ENCODE measurements at places on chromosomes 3 and 15.
A peak's percentile ranks its signal among the peaks of the same experiment; 100 is the strongest.

DNA sequence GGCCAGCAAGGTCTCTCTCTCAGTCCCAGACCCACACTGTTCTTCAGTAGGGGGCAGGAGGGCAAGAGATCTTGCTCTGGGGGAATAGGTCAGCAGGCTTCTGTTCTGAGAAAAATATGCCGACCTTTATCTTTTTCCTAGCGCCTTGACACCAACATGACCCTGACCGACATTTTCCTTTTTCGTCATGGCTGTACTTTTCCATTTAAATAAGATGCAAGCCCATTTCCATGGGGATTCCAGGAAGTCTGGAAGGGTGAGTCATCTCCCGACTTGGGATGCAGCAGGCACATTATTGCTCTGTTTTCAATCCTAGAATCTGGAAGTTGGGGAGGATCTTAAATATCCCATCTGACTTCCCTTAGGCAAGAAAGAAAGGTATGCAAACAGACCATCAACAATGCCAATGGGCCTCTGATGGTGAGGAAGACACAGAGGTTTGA lies 261.5 kb upstream of the LRTM1 start:
- H3K4me1 ChIP-seq, result no peaks in the 10 kb centered on the region
- no peak overlapping the region for H3K4me3 ChIP-seq
- DNase-seq, result peak; percentile 18
- H3K27me3 ChIP-seq, result no peaks in the 10 kb centered on the region

DNA sequence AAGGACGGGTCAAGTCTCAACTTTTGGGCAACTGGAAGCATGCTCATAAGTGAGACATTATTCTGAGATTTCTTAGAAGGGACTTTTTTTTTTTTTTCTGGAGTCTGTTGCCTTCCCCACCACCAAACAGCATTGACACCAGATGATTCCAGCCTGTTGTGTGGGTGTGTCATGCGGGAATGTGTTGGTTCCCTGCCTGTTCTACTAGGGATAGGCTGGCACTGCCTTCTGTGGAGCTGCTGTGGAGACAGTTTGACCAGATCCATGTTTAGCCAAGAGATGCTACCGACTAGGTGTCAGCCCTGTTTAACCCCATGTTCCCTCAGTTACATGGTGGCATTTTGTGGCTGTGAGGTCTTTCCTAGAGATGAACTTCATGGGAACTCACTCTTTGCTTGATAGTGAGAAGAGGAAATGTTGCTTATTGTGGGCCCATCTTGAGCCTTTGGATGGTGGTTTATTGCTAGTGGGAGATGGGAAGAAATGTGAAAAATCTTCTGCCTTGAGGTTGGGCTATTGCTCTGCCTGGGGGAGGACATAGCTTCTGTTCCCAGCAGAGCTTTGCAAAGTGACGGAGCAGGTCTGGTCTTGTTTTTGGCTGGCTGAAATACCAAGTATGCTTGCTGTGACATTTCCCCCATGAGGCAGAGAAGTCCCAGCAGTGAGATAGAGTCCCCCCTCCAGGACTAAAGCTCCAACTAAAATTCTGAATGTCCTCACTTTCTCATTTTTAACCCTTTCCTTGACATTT lies 31.3 kb downstream of the TRAK1 start:
- DNase-seq, result no peak
- no peaks in the 10 kb centered on the region for H3K36me3 ChIP-seq
- no peak overlapping the region for H3K27ac ChIP-seq

GRCh38 chr15:73485372-73485771 lies 42.4 kb downstream of the REC114 start:
- no peaks in the 10 kb centered on the region for H3K27me3 ChIP-seq
- no peak for DNase-seq
- H3K4me3 ChIP-seq, result no peak overlapping the region

DNA sequence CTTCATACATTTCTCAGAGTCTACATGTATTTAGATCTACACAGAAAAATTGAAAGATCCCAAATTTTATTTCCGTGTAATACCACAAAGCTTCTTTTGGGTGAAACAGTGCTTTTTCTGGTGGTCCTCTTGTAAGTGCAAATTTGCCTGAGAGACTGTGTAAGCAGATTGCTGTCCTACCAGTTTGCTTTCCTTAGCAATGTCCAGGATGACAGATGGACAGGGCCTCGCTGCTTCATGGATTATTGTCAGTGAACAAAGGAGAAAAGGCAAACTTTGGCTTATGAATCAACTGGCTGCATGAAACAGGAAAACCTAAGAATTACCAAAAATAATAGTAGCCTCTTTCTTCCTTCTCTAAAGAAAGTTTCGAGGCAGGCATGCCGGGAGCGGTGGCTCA lies 82.6 kb upstream of the UBE2E1 start:
- H3K27ac ChIP-seq, result no peak overlapping the region
- DNase-seq, result no peak
- H3K4me3 ChIP-seq, result no peak overlapping the region
- no peaks in the 10 kb centered on the region for H3K36me3 ChIP-seq

DNA sequence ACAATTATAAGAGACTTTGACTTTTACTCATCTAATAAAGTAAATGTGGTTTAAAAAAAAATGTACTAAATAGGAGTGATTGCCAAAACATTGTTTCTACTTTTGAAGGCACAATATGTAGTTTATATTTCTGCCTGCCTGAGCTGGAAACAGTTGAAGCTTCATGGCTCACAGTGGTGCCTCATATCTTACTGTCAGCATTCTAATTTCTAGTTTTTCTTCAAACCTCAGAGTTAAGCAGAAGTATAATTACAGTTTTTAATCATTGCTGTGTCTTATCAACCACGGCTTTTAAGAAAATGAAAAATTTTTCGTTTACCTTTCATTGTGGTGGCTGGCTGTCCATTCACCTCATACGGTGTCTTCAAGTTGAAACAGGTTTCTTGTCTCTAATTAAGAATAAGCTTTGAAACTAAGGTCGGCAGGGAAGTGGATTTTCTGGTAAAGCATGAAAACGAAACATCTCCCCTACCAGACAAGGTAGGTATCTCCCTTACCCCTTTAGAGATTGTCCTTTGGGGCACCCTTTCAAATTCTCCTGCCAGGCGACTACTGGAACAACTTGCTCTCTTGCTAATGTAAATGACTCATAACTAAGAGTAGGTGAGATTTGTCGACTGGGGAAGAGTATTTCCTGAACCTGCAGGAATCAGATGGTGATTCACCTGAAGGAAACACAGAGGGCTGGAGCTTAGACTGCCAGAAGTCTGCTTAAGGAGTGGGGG lies at the start of gene GPR87:
TSS of gene GPR87 (minus strand) at position 554 of the 725 bp plus-strand sequence. CDS start 16,720 bp downstream, outside the sequence.
- H3K27ac ChIP-seq, result no peak within 1 kb of the TSS
- no peak for DNase-seq
- no peak within 1 kb of the TSS for H3K4me3 ChIP-seq
- no peaks in the 10 kb centered on the region for H3K36me3 ChIP-seq
- H3K4me1 ChIP-seq, result peaks cover 2% of the 10 kb centered on the region

DNA sequence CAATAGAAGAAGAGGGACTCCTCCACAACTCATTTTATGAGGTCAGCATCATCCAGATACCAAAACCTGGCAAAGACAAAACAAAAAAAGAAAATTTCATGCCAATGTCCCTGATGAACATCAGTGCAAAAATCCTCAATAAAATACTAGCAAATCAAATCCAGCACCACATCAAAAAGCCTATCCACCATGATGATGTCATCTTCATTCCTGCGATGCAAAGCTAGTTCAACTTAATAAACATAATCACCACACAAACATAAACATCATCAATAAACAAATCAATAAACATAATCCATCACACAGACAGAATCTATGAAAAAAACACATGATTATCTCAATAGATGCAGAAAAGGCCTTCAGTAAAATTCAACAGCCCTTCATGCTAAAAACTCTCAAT lies 342.1 kb downstream of the RSL24D1 start:
- no peak overlapping the region for H3K4me3 ChIP-seq
- DNase-seq, result no peak
- no peaks in the 10 kb centered on the region for H3K27me3 ChIP-seq
- H3K27ac ChIP-seq, result no peak overlapping the region
- no peaks in the 10 kb centered on the region for H3K4me1 ChIP-seq

All from iPS DF 6.9 (cell line).